Posterior vena cava (tissue), 2 donors: ENCODE measurements at places on chromosomes 13 and 19. TPM values are rescaled to one million over a fixed set of nuclear protein-coding genes. Genes with fewer than 3 reads are reported as not detected.

PALM3 gene
- total RNA-seq, result 0.74 TPM

ZNF580 gene
- total RNA-seq, result 36.7 TPM

S1PR5 gene
- total RNA-seq, result not detected

ADM5 gene
- total RNA-seq, result 1.00 TPM

KLK12 gene
- not detected for total RNA-seq

TTC9B gene
- total RNA-seq, result not detected

NCAN gene
- not detected for total RNA-seq
